GM20000 (cell line): ENCODE measurements at places on chromosomes 6 and 20.

- DNase-seq: no peak
Measured at GRCh38 chr20:51129147-51129776, 106.4 kb upstream of the KCNG1 start.

DNA sequence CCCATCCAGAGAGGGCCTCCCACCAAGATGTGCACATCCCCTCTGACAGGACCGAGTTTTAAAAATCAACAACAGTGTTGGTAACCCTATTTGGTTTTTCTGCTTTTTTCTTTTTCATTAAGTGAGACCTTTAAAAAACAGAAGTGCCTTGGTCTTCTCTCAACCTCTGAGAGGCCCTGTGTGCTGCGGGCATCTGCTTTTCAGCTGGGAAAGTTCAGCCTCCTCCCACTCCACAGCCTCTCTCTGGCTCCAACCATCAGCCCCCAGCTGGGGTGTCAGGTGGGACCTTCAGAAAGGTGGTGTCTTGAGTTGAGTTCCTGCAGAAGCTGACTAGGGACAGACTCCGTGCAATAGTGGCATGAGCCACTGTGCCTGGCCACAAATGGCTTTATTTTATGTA lies 64.6 kb upstream of the ZMYND8 start:
- DNase-seq: no peak

DNA sequence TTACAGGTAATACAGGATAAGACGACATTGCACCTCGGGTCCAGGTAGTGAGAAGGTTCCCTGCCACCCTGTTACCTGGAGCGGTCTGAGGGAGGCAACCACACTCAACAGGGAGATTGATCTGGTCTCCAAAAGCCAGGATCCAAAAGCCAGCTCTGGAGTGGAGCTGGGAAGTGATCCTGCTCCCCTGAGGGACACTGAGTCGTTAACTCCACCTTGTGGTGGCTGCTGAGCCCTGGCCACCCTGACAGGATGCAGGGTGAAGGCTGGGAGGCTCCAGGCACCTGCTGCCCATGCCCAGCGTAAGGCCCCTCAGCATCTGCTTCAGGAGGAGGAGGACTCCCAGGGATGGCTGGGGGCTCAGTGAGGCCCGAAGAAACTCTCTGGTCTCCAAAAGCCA lies 38.7 kb upstream of the SLC22A2 start:
- DNase-seq: no peak

GRCh38 chr6:36660771-36661471 lies 17.6 kb upstream of the CDKN1A start:
- DNase-seq: no peak

DNA sequence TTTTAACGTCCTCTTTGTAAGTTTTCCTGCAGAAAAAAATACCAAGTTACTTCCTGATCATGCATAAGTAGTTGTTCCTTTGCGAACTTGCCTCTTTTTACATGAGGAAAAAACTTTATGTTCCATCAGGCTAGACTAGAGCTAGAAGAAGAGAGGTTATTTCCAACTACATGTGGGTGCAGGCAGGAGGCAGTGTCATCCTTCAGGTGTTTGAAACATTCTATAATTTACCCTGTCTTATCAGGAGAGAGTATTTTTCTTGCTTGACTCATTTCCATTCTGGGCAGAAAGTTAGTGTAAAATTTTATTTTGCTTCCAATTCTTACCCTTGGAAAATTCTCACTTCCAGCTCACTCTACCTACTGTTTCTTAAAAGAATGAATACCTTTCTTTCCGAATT lies 28.5 kb upstream of the EPHA7 start:
- no peak for DNase-seq

- DNase-seq: peak; percentile 50
Measured at GRCh38 chr6:125314009-125314581, 12.3 kb upstream of the HDDC2 start.
